ENCODE measurements at places on chromosomes 5 and 9.
A peak's percentile ranks its signal among the peaks of the same experiment; 100 is the strongest.

DNA sequence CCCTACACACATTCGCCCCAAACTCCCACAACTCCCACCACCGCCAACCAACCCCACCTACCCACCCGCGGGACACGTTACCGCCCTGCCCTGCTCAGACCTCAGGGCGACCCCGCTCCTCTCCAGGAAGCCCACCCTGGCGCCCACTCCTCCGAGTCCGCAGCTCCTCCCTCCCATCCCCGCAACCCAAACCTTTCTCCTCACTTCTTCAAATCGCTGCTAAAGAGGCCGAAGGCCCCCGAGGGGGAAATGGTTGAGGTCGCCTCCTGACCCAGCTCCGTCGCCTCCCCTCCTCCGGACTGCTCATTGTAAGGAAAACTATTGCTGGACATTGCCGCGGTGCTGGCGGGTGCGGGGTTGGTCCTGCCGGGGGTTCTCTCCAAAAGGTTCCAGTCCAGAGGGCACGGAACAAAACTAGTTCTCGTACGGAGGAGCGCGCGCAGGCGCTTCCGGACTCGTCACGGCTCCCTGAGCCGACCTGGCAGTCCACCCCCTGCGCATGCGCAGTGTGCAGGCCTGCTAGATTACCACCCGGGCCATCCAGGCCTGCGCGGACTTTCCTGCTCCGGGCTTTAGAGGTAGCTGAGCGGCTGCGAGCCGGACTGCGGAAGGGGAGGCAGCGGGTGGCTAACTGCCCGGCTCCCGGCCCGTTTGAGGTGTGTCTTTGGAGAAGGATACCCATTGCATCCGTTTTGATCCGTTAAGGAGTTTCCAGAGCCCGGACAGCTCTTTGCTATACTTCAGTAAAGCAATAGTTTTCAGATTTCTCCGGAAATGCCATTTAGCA is at the start of gene AP3B1:
Gene AP3B1, minus strand, starts transcription at position 451 of the 787 bp plus-strand sequence. Its CDS starts 119 bp downstream, at position 332.
- peak; percentile 93 for DNase-seq

- no peak for DNase-seq
Observed at GRCh38 chr9:27431543-27432147, 92.4 kb upstream of the IFNK start.

DNA sequence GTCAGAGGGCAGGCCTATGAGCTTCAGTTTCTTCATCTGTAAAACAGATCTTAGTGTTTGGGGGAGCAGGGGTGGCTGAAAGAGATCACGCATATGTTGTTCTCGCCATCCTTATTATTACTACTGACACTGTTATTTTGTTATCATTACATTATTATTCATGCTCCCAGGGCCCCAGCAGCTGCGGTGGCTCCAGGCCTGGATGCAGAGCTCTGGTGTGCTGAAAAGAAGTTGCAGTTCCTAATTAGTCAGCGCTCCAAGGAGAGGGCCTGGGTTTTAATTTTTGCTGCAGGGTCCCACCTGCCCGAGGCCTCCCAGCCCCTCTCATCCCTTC is 19.5 kb downstream of the CXXC5 start:
- no peak for DNase-seq

DNA sequence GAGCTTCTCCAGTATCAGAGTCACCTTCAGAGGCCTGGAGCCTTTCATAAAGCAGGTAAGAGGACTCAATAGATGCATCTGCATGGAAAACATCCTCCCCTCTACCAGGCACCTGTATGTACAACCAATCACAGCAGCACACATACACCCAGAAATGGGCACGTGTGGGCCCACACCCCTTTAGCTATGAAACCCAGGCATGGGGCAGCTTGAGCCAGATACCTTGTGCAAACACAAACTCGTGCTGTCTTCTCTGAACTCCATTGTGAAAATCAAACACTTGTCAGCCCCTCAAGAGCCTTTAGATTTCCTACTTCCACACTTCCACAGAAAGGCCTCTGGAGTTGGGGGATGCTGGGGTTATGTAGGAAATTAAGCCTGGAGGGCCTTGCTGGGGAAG is 1.1 kb upstream of the CSF2 start:
- no peak for DNase-seq
